ENCODE measurements at places on chromosomes 2 and 18. TPM values are rescaled to one million over a fixed set of nuclear protein-coding genes. Genes with fewer than 3 reads are reported as not detected.

DNA sequence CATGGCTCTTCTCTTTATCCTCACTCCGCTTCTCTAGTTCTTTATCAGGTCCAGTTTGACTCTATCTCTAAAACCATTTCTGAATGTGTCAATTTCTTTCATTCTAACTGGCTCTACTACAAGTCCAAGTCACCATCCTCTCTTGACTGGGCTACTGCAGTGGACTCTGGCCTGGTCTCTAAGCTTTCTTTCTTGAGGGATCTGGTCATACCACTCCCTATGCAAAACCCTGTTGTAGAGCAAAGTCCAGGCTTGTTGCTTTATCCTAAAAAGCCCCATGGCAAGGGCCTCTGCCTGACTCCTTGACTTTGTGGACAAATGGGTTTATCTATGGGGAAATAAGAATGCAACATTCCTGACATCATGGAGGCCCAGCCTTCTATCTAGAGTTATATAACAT is 87.1 kb downstream of the BCL2L11 start:
- DNase-seq: no peak

DNA sequence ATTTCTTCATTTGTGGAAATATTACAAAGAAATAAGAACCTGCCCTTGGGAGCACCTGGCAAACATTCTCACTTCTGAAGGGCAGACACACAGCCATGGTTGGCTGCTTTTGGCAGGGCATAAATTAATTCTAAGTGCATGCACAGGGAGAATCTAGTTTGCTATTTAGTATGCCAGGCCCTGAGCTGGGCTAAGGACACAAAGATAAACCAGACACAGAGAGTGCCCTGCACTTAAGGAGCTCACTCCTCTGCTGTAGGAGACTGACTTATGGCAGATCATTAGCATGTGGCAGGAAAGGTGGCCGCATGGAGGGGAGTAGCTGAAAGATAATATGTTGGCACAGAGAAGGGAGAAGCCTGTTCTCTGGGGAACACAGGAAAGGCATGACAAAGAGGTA is 367.0 kb downstream of the LPIN1 start:
- no peak for DNase-seq

DNA sequence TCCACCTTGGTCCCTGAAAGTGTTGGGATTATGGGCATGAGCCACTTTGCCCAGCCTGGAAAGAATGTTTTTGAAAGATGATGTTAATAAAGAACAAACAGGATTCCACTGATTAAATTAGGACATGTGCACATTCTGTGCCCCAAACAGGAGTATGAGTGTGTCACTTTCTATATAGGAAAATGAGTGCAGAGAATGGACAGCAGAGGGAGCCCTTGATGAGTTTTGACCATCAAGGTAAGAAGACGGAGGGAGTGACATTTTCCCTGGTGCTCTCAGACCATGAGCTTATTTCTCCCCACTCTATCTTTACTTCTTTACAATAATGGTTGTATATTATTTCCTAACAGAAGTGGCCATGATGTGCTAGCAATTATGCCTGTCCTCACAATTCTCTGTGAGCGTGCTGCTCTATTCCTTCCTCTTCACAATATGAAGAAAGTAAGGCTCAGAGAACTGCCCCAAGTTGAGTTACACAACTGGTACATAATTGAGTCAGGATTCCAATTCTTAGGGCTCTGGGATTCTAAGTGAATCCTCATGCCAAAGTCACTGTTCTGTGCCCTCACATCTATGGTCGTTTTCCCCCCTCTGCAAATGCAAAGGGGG is 20.6 kb downstream of the RPL37A start:
- DNase-seq: peak; percentile 83

CDCA7 gene
- 115 TPM for total RNA-seq

- DNase-seq: no peak
These were observed 96.7 kb upstream of the SLC39A10 start for GRCh38 chr2:195560209-195560895.

- DNase-seq: no peak
These were observed 26.1 kb downstream of the METTL8 start for GRCh38 chr2:171407676-171408044.

Measured in activated CD8-positive, alpha-beta T cell treated with anti-CD3 and anti-CD28 coated beads, Interleukin-2, amount 10 ng/mL, durations not matched to agents 7 days and 5 days (primary cell).